ENCODE measurements at places on chromosomes 12 and 14.

- peak; percentile 68 for DNase-seq
Observed at GRCh38 chr12:54217774-54218241, 29.0 kb upstream of the SMUG1 start.

DNA sequence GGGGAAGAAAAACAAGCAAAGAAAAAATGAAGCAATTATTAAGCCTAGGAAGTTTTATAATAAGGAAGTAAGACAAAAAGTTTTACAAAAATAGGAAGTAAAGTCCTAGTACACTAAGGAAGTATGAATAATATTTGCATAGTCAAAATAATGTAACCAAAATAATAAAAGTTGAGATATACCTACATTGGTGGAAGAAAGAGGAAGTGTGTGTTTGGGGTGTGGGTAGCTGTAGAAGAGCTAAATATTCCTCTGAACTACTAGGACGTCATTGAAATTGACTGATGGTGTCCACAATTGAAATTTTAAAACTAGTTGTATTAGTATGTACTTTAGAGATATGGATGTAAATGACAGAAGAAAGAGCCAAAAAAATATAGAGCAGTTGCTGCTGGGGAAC lies 228.4 kb upstream of the OTX2 start:
- DNase-seq, result no peak

- no peak for DNase-seq
Observed at GRCh38 chr12:43306066-43306465, 245.9 kb downstream of the ADAMTS20 start.

- DNase-seq, result peak; percentile 5
Observed at GRCh38 chr12:129202109-129202814, 349.0 kb downstream of the GLT1D1 start.

GRCh38 chr12:76927170-76927784 lies 48.5 kb upstream of the CSRP2 start:
- no peak for DNase-seq
